Activated T-cell treated with anti-CD3 and anti-CD28 coated beads, Interleukin-2, amount 50 U/mL, for 72 hours (primary cell): ENCODE measurements at places on chromosomes 2 and 18. TPM values are rescaled to one million over a fixed set of nuclear protein-coding genes. Genes with fewer than 3 reads are reported as not detected.

- peaks cover 15% of the 10 kb centered on the region for H3K4me1 ChIP-seq
- H3K27me3 ChIP-seq, result no peaks in the 10 kb centered on the region
- no peak for DNase-seq
- no peak overlapping the region for H3K27ac ChIP-seq
- H3K36me3 ChIP-seq, result no peaks in the 10 kb centered on the region
Measured at GRCh38 chr2:101340141-101340551, 31.6 kb upstream of the RNF149 start.

SPR gene
- 0.65 TPM for total RNA-seq

CIB4 gene
- not detected for total RNA-seq

GALNT14 gene
- total RNA-seq, result 0.81 TPM

LHCGR gene
- not detected for total RNA-seq

PLEK gene
- total RNA-seq, result 2.4 TPM
